ENCODE measurements at places on chromosomes 11 and 22. TPM values are rescaled to one million over a fixed set of nuclear protein-coding genes. Genes with fewer than 3 reads are reported as not detected.

DNA sequence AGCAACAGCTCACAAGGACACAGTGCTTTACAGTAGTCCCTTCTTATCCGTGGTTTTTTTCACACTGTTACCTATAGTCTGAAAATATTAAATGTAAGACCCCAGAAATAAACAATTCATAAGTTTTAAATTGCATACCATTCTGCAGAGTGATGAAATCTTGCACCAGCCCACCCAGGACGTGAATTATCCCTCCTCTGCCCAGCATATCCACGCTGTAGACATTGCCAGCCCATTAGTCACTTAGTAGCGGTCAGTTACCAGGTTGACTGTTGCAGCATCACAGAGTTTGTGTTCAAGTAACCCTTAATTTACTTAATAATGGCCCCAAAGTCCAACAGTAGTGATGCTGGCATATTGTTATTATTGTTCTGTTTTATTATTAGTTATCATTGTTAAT, 3.6 kb downstream of the CLTCL1 start:
- no peaks in the 10 kb centered on the region for H3K36me3 ChIP-seq
- H3K27ac ChIP-seq = no peak overlapping the region
- H3K4me1 ChIP-seq = peaks cover 12% of the 10 kb centered on the region
- no peak overlapping the region for H3K4me3 ChIP-seq

- H3K27ac ChIP-seq = no peak overlapping the region
- DNase-seq = no peak
- peaks cover 13% of the 10 kb centered on the region for H3K4me1 ChIP-seq
- H3K27me3 ChIP-seq = no peaks in the 10 kb centered on the region
- H3K4me3 ChIP-seq = no peak overlapping the region
Observed at GRCh38 chr11:86141727-86142126, 72.8 kb upstream of the PICALM start.

Gene YAP1
- total RNA-seq = 1.5 TPM

DNA sequence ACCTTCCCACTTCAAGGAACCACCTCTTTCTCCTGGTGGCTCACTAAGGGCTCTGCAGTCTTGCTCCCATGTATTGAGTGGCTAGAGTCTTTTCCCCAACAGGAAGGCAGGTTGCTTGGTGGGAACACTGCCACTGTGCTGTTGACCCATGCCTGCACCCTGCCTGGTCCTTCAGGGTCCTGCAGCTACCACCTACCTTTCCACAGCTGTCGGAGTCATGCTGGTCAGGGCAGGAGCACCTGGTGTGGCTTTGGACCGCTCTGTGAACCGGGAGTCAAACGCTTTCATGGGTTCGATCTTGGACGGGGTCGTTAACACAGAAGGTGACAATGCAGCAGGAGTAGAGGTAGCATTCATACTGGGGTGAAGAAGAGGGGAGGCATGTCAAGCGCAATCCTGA, 56.1 kb downstream of the HIRA start:
- no peak overlapping the region for H3K27ac ChIP-seq
- no peaks in the 10 kb centered on the region for H3K27me3 ChIP-seq
- H3K4me3 ChIP-seq = no peak overlapping the region
- H3K4me1 ChIP-seq = no peaks in the 10 kb centered on the region
- H3K36me3 ChIP-seq = peaks cover 27% of the 10 kb centered on the region

GRCh38 chr22:36386351-36386899, 1.3 kb downstream of the MYH9 start:
- H3K27me3 ChIP-seq = no peaks in the 10 kb centered on the region
- peaks cover 37% of the 10 kb centered on the region for H3K4me1 ChIP-seq
- peak overlapping the region; percentile 81 for H3K4me3 ChIP-seq
- DNase-seq = peak; percentile 84
- H3K27ac ChIP-seq = peak overlapping the region; percentile 96

Gene ALKBH8
- total RNA-seq = 10.1 TPM

- H3K27ac ChIP-seq = no peak overlapping the region
- peaks cover 5% of the 10 kb centered on the region for H3K36me3 ChIP-seq
- H3K4me3 ChIP-seq = no peak overlapping the region
- peaks cover 73% of the 10 kb centered on the region for H3K4me1 ChIP-seq
Observed at GRCh38 chr11:117064275-117064674, 34.0 kb downstream of the SIK3 start.

DNA sequence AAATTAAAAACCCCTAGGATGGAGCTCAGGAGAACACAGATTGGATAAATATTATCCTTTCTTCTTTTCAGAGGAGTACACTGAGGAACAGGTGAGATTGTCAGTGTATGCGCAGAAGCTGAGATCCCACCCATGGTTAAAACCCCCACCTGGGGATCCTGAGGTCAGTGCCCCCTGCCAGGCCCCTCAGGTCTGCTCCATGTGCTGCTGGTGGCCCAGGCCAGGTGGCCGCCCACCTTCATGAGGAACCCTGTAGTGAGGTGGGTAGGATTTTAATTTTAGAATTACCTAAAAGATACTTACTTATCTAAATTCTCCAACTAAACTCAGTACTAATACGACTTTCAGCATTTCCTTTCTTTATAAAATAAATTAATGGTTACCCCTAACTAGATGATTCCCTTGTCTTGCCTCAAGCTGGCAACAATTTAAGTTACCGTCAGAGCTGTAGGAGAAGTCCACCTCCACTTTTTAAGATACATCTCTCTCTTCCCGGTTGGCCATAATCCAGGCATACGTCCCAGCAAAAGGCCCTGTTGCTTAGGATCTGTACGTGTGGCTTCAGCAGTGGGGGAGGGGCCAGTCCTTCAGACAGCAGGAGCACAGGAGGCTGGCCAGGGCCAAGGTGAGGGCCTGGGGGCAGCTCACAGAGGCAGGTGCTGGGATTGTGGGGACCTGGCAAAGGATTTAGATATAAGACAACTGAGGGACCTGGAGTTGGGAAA, 61.5 kb upstream of the PITPNB start:
- H3K4me3 ChIP-seq = no peak overlapping the region
- peaks cover 4% of the 10 kb centered on the region for H3K36me3 ChIP-seq
- H3K27ac ChIP-seq = no peak overlapping the region
- H3K27me3 ChIP-seq = no peaks in the 10 kb centered on the region
- no peaks in the 10 kb centered on the region for H3K4me1 ChIP-seq
- DNase-seq = no peak

Gene IGLL5
- total RNA-seq = not detected

Gene GSTT2
- not detected for total RNA-seq

Gene CCDC85B
- total RNA-seq = 29.0 TPM

DNA sequence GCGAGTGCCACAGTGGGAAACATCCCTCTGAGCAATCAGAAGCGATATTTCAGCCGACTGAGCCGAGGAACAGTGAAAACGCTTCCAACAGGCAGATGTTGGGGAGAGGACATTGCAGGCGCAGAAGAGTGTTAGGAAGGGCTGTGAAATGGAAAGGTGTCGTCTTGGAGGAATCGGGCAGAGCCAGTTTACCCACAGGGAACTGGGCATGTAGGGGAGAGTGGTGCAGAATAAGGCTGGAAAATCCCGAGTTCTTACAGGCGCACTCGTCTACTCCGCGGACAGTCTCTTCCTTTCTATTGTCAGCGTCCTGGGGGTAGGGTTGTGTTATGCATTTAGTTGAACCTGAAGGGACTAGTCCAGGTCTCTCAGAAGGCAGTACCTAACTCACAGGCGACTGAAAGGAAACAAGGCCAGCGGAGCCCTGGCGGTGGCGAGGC, 1.1 kb upstream of the APLP2 start:
- peaks cover 4% of the 10 kb centered on the region for H3K27me3 ChIP-seq
- H3K4me3 ChIP-seq = peak overlapping the region; percentile 91
- no peaks in the 10 kb centered on the region for H3K36me3 ChIP-seq
- DNase-seq = no peak
- H3K4me1 ChIP-seq = peaks cover 21% of the 10 kb centered on the region
- H3K27ac ChIP-seq = peak overlapping the region; percentile 86
